HuH-7 (cell line): ENCODE measurements at places on chromosomes 7 and 10.

DNA sequence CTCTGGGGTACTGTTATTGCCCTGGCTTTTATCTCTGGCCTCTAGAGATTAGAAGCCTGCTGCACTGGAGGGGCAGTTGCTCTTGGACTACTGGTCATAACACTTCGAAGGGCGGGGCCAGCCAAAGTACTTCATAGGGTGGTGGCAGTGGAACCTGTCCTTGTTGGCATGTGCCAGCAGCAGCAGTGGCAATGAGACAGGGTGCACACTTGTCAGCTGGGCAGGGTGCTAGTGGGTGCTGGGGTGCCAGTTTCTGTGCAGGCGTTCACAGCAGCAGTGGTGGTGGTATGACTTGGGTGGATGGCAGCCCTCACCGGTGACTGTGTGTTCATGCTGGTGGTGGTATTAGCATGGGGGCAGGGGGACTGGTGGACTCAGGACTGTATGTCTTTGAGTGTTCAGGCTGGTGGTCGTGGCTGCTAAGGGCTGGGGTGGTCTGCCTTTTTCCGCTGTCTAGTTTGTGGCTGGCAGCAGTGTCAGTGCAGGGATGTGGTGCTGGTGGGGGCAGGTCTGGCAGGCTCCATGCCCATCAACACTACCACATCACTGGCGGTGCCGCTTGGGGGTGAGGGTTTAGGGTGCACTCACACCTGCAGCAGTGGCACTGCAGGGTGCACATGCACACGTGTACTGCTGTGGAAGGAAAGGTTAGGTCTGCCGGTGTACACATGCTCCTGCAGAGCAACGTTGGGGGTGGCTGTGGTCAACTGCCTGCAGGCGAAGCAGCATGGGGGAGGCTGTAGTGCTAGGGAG, 176.1 kb upstream of the CDC14C start:
- no peak for DNase-seq

DNA sequence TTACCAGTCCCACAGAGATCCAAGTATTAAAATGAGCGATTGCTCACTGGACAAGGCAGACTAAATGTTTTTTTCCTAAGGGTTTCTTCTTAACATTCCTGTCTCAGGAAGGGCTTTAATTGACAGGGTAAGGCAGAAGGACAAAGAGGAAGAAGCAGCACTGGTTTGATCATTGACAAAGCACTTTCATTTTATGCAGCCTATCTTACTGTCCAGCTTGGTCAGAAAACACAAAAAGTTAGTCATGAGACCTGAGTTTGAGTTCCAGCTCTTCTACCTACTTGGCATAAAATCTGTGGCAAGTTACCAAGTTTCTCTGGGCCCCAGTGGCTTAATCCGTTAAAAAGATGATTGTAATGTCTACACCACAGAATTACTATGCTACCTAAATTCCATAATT, 458.5 kb downstream of the GFRA1 start:
- DNase-seq: no peak

- DNase-seq: no peak
Observed at GRCh38 chr7:19105546-19105945, 11.9 kb downstream of the TWIST1 start.

DNA sequence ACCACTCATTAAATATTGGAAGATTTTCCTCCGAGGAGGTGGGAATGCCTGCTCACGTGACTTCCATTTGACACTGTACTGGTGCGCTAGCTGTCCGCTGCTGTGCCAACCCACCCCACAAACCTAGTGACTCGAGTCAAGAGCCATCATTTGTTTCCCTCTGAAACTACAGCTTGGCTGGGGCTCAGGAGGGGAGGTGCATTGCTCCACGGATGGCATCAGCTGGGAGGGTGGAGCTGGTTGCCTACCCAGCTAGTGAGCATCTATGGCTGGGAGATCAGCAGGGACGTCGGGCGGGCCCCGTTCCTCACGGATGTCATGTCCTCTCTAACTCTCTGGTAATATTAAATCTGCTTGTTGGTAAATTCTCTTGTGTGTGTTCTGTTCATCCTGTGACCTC, 9.5 kb upstream of the FOXL3 start:
- DNase-seq: no peak

- DNase-seq: no peak
Observed at GRCh38 chr7:142885311-142886230, at the start of gene TRPV6. Gene TRPV6 (minus strand): TSS chr7:142885745.

GRCh38 chr10:74035303-74035702, 37.4 kb downstream of the VCL start:
- no peak for DNase-seq

DNA sequence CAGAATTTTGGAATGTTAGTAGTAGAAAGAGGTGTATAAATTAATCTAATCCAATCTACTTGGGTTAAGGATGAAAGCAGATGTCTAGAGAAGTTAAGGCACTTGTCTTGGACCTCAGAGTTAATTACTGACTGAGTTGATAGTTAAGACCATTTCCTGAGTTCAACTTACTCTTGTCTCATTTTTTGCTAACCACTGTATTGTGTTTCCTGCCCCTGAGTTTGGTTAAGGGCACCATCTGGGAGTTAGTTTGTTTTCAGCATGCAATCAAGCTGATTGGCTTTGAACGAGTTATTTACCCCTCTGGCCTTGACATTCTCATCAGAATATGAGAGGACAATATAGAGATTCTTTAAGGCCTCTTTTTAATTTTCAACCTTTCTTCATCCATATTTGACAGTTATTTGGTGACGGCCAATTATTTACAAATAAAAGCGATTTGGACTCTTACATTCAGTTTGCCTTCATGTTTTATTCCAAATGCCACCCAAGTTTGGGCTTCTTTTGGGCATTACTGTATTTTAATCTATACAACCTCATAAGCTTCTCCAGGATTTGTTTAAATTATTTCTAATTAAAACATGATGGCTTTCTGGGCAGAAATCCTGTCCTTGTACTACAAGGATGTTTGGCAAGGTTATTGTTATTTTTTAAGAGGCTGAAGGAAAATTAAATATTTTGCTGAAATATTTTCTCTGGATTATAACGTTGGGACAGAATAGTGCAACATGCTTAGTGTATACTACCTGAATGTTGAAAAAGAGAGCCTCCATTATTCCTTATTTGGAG, 225.0 kb downstream of the CACNB2 start:
- no peak for DNase-seq
